ENCODE measurements at places on chromosomes 13 and 19.

DNA sequence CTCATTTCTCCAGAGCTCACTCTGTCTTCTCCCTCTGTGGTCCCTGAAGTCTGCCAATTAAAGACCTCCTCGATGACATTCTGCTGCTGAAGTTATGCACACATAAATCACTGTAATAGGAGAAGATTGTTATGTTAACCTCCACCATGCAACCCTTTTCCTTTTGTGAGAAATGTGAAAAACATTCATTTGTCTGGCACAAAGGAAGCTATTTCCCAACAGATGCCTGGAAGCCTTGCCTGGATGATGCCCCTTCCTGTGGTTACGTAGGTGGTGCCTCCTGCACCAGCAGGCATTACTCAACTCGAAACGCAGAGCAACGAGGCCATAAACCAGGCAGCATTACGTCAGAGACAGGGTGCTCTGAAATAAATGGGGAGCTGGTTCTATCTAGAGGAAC, 327.4 kb upstream of the ZNF507 start:
- DNase-seq, result no peak

DNA sequence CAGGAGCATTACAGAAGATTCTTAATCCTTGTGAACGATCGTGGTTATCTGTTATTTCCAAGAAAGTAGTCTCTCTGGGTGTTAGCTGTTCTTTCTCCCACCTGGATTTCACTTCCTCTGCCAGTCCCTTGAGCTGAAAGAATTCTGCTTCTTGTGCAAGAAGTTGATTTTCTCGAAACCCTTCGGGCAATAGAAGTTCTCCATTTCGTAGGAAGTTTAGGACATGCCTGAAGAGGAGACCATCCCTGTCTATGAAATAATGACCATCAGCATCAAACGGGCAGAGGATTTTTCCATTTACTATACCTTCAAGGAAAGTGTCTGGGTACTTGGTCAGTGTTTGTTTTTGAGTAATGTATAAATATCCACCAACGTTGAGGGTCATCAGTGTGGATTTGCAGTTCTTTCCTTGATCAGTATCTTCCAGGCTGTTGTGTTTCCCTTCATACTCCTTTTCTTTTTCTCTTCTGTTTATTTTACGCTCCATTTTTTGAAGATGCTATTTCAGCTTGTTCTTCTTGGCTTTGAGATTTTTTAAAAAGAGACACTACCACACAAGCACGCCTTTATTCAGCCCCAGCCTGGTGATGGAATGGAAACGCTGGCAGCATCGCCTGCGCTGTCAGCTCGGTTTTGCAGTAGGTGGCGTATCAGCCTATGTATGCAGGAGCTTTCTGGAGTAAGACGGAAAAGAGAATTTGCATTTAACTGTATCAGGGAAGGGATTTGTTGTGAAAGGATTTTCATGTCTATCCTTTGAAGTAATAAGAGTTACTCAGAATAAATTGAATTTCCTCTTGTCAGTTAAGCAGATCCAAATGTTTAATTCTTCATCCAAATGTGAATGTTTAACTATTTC, 6.5 kb downstream of the KCTD4 start:
- DNase-seq, result no peak

DNA sequence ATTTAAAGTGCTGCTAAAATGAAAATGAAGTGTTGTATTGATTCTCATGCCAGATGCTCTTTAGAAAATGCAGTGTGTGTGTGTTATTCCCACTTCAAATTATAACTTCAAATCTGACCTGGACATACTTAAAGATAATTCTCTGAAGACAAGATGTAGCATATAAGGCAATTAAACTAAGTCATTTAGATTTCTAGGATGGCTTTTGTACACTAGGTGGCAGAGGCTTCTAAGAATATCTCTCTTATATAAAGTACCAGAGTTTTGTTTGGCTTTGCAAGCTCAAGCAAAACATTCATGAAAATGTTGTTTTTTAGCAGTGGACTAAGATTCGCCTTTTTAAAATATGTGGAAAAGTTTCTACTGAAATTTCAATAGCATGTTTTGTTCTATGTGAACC, 407.2 kb downstream of the GPC5 start:
- DNase-seq, result no peak

- no peak for DNase-seq
Measured at GRCh38 chr13:46535002-46535401, 18.0 kb upstream of the LRCH1 start.

- DNase-seq, result no peak
Measured at GRCh38 chr13:50476577-50477285, 366.8 kb downstream of the DLEU7 start.

GRCh38 chr19:50003810-50004419, 21.3 kb downstream of the VRK3 start:
- peak; percentile 62 for DNase-seq

DNA sequence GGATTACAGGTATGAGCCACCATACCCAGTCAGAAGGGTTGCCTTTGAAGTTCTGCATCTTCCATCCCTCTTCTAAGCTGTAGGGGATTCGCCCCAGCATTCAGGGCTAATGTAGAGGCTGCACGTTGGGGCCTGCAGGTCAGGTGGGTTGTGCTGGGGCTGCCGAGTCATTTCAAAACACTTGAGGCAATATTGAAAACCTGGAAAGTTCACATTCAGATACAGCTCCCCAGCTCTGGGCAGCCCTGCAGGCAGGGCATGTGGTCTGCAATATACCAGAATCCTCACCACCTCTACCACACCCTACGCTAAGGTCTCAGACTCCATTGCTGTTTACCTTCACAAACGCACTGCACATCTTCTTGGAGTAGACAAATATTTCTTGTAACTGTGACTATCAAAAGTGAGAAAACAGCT, 24.6 kb downstream of the CCNE1 start:
- peak; percentile 66 for DNase-seq

DNA sequence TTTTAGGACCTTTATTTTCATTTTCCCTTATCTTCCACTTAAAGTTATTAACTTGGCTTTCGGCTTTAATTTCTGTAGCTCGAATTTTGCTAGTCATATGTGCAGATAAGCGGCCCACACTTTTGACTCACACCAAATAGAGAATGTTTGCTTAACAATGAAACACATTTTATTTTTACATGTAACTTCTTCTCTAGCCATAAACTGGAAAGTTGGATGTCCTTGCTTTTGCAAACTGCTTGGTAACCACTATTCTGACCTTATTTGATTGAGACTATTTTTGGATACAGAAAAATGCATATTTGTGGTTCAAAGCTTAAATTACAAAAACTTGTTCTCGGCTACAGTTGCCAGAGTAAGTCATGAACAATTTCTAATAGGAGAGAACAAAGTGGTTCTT, 600.0 kb downstream of the KCTD12 start:
- no peak for DNase-seq

- DNase-seq, result no peak
Measured at GRCh38 chr13:93345024-93345423, 118.4 kb downstream of the GPC6 start.

DNA sequence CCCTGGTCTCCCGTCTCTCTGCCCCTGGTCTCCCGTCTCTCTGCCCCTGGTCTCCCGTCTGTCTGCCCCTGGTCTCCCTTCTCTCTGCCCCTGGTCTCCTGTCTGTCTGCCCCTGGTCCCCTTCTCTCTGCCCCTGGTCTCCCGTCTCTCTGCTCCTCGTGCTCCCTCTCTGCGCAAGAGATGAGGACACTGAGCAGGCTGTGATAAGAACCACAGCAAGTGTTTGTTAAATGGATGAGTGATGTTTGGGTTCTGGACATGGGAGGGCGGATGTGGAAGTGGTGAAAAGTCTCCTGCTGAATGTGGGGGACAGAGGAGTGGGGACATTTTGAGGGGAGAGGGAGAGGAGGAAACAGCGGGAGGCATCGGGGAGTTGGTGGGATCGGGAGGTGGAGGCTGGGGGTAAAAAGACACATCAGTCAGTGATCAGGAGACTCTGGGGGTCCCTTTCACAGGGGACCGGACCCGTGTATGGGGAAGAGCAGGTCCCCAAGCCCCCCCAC, 8.0 kb downstream of the NPAS1 start:
- no peak for DNase-seq

GRCh38 chr13:68690567-68690966, 1417.1 kb upstream of the ATXN8OS start:
- no peak for DNase-seq

- DNase-seq, result no peak
Measured at GRCh38 chr13:73365681-73366080, 306.9 kb downstream of the KLF5 start.

DNA sequence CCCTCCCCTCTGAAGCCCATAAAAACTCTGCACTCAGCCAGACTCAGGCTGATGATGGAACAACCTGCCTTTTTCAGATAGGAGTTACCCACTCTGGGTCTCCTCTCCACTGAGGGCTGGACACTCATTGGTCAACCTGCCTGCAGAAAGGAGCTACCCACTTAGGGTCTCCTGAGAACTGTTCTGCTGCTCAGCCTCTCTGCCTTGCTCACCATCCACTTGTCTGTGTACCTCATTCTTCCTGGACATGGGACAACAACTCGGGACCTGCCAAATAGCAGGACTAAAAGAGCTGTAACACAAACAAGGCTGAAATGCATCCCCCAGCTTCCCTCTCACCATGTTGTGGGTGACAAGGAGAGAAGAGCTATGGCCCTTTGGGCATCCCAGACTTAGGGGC, 18.4 kb upstream of the RCBTB2 start:
- DNase-seq, result no peak

DNA sequence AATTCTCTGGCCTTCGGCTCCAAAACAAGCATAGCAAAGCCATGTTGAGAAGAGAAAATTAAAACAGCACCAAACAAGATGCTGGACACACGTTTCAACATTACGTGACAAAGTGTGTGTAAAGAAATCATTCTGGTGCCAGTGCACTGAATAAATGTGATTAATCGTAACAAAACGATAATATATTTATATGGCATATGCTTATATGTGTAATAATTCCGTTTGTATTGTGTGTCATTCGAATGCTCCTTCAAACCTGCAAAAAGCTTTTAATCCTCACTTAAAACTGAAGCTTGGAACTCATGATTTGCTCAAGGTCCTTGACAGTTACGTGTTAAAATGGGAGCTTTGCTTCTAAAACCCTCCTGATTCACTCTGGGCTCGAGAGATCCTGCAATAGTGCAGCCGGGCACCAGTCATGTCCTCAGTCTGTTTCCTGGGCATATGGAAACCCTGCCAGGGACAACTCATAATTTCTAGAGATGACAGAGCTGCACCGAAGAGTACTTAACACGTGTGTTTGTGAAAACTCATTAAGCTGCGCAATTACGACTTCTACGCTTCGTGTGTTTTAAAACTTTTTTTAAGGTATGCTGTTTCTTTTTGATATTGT, 731 bp upstream of the AKAP8L start:
- DNase-seq, result no peak

- DNase-seq, result no peak
Measured at GRCh38 chr19:54673222-54673621, 10.4 kb downstream of the LILRB4 start.

- DNase-seq, result no peak
Measured at GRCh38 chr19:37966662-37967231, 59.7 kb downstream of the SIPA1L3 start.

- DNase-seq, result no peak
Measured at GRCh38 chr19:8404391-8405151, 8.5 kb upstream of the MARCHF2 start.

- no peak for DNase-seq
Measured at GRCh38 chr19:38661996-38662395, 14.5 kb downstream of the ACTN4 start.

DNA sequence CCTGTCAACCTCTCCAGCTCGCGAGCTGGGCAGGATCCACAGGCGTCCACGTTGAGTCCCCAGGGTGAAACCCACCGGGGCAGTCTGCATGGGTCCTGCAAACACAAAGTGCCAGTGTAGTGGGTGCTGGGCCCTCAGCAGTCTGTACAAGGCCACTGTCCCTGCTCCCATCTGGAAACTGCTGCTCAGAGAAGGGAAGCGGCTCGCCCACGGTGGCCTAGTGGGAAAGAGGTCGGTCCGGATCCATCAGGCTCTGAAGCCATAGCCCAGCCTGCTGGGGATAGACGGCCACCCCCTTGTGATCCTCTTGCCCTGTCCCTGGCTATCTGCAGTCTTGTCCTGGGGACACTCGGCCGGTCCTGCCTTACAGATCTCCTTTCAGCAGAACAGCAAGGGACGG, 2.6 kb upstream of the DIRAS1 start:
- DNase-seq, result no peak

DNA sequence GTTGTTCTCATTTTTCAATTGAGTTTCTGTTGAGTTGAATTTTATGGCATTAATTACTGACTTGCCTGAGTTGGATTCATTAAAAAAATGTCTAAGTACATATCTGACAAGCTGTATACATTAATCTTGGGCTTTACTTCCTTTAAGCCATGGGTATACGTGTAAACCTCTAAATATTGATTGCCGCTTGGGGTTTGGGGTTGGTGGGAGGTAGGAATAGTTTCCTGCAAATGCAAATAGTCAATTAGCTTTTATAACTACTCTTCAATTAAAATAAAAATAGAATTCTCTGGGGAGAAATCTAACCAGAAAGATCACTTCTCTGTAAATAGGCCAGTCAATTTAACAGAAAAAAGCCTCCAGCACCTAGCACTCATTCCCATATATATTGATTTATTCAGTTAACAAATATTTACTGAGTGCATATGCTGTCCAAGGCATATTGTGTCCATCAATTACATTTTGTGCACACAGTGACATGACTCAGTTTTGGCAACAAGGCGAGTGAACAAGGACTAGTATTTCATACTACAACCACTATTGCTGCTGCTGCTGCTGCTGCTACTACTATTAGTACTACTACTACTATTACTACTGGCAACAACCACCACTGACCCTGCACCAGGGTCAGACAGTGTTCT, 306.8 kb downstream of the RFC3 start:
- no peak for DNase-seq

DNA sequence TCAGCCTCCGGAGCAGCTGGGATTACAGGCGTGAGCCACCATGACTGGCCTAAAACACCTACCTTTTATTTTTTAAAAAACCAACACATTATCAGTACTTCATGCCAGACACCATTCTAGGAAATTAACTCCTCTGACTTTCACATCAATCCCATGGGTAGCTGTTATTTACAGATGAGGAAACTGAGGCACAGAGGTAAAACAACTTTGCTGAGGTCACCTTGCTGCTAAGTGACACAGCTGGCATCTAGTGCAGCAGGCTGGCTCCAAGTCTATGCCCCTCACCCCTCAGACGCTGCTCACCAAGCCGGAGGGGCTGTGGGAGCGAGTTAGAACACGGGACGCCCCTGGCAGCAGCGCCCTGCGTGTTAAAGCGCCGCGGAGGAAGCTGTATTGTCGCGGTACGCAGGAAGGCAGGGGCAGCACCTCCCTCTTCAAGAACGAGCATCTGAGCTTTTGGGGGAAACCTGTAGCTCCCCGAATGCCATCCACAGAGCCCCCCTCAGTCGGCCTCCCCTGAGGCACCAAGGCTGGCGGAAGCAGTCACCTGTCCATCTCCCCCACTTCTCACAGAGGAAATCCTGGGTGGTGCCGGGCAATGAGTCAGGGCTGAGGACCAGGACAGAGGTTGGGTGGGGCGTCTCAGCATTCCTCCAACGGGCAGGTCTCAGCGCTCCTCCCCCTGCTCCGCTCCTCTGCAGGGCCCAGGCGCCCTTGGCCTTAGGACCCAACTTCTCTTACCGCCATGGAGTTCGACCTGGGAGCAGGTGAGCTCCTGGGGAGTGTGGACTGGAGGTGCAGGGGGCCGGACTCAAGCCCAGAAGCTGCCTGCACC, at the start of gene C19orf33:
Gene C19orf33, plus strand, starts transcription at position 735 of the 835 bp plus-strand sequence. Its CDS starts 11 bp downstream, at position 746.
- DNase-seq, result no peak

- DNase-seq, result no peak
Measured at GRCh38 chr13:71751073-71751472, 115.9 kb downstream of the DACH1 start.

GRCh38 chr19:19451429-19452242, 46.2 kb downstream of the GATAD2A start:
- peak; percentile 69 for DNase-seq

GRCh38 chr19:34994643-34995541, 5.2 kb upstream of the GRAMD1A start:
- DNase-seq, result no peak

All from activated CD8-positive, alpha-beta memory T cell treated with anti-CD3 and anti-CD28 coated beads for 24 hours (primary cell).